ENCODE measurements at places on chromosomes 1 and 21.

GRCh38 chr1:245605480-245606156 lies 450.8 kb downstream of the KIF26B start:
- no peak for DNase-seq

GRCh38 chr1:235017719-235018118 lies 110.9 kb downstream of the TOMM20 start:
- DNase-seq: no peak

- DNase-seq: no peak
Measured at GRCh38 chr1:206048582-206048981, 4.4 kb upstream of the RHEX start.

DNA sequence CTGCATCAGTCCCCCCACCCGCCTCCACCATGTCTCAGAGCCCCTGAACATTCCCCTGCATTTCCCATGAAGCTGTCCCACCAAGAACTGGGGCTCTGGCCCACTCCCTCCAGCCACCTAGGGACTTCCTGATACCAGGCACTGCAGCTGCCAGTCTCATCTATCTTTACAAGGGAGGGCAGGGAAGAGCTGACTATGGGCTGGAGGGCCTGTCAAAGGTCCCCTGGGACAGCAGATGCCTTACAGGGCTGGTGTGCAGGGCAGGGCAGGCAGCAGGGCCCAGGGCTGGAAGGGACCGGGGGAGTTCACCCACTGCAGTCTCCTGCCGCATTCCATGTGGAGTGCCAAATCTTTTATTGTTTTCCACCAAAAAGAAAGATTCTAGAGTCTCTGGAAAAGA lies 17.6 kb downstream of the SHISA4 start:
- DNase-seq: no peak

- DNase-seq: peak; percentile 57
Measured at GRCh38 chr1:93433407-93433961, 14.4 kb upstream of the FNBP1L start.

GRCh38 chr1:168408884-168409283 lies 128.2 kb downstream of the TBX19 start:
- no peak for DNase-seq

DNA sequence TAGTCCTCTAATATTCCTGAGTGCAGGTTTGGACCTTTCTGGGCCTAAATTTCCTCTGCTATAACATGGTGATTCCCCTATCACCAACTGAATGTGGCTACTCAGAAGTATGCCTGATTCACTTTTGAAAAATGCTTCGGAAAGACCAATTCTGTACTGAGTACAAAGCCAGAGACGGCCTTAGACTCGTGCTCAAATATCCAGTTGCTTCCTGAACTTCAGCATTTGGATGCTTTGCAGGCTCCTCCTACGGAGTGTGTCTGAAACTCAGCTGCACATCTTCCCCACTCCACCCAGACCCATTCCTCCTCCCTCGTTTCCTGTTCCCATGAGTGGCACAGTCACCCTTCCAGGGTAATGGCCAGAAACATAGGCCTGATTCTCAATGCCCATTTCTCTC lies 98.4 kb upstream of the GADD45A start:
- DNase-seq: no peak

- DNase-seq: no peak
Measured at GRCh38 chr1:38576241-38576640, 283.3 kb downstream of the RRAGC start.

GRCh38 chr21:42523211-42523610 lies 9.6 kb downstream of the SLC37A1 start:
- DNase-seq: no peak

DNA sequence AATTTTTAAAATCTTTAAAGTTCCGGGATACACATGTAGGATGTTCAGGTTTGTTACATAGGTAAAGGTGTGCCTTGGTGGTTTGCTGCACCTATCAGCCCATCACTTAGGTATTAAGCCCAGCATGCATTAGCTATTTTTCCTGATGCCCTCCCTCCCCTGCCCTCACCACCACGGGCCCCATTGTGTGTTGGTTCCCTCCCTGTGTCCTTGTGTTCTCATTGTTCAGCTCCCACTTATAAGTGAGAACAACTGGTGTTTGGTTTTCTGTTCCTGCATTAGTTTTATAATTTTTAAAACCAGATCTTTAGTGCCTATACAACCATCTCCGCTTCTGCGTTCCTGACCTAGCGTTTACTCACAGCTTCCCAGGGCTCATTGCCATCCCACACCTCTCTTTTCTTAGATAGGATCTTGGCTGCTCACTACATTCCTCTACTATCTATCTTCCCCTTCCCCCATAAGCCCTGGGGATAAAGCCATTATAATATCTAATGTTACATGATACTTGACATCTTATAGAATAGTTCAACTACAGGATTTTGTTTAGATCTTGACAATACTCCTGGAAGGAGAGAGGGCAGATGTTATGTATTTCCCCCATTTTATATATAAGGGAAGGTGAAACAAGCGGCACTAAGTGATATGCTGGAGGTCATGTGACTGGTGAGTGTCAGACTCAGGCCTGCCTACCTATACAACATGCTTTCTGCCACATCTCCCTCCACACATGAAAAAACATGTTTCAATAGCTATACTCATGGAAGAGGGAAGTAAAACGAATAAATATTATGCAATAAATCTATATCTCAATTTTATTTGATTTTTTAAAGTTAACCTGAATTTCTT lies 52.3 kb upstream of the DNAJC6 start:
- DNase-seq: no peak

GRCh38 chr1:240577095-240577494 lies 34.9 kb downstream of the GREM2 start:
- no peak for DNase-seq

- DNase-seq: no peak
Measured at GRCh38 chr1:236990052-236990445, 14.2 kb downstream of the MT1HL1 start.

DNA sequence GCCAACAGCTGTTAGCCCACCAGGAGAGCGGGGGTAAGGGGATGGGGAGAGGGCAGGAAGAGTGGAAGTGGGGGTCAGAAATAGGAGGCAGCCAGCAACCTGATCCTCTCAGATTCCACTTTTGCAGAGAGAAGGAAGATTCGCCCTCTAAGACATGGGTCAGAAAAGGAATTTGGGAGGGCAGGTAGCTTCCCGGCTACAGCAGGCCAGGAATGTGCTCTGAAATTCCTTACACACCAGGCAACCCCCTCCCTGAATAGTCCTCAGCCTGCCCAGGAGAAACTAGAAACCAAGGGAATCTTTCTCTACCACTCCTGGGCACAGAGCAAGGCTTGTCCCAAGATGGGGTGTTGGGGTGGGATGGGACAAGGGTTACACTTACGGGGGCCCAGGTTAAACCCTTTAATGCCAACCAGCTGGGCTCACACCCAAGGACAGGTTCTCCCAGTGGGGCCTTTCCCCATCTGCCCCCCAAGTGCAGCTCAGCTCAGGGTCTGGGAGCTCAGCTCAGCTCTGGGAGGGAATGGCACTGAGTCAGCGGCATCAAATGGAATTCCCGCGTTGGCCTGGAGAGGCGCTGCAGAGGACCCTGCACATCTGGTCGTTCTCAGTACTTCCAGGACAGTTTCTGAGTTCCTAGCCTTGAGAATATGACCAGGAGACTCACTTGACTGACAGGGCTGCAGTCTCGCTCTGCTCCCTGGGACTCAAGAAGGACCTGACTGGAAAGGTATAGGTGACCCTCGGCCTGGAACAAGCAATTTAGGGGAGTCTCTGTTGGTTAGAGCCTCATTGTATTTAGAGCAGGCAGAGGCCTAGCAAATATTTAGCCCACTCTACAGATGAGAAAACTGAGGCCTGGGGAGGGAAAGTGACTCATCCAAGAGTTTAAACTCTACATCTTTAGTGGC lies 761 bp downstream of the TNNT2 start:
- DNase-seq: peak; percentile 70

- no peak for DNase-seq
Measured at GRCh38 chr1:177669161-177669560, 300.7 kb downstream of the SEC16B start.

- DNase-seq: peak; percentile 20
Measured at GRCh38 chr21:27362249-27362648, 395.4 kb upstream of the ADAMTS5 start.

DNA sequence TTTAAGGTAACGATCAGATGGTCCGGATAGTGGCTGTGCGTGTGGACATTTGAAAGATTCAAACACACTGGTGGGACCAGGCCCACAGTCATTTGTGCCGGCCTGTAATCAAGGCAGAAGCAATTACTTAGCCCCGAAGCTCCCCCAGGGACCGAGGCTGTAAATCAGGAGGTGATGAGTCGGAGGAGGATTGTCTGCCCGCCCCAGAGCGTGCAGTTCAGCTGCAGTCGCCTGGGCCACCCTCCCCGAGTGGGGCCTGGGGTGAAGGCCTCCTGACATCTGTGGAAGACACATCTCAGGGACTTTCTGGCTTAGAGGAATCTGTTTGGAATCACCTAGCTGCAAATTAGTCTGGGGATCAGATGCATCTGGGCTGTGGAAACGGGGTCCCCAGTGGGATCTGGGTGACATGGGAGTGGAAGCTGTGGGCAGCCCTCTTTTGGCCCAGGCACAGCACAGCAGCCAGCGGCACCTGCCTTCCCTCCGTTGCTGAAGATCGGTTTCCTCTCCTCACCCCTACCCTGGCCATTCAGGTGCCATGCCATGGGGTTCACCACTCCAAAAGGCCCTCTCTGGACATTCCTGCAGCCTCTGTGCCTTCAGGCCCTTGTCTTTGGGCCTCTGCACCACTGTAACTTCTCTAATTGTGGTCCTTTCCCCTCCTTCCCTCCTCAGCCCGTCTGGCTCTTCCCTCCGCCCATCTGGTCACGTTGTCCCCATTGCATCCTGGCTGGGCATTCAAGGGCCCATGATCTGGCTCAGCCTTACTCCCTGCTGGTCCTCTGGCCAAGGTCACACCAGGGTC lies 25.7 kb downstream of the LHX4 start:
- no peak for DNase-seq

GRCh38 chr1:183058851-183059502 lies 35.8 kb downstream of the LAMC1 start:
- DNase-seq: no peak

- no peak for DNase-seq
Measured at GRCh38 chr1:82160036-82160435, 359.3 kb downstream of the ADGRL2 start.

DNA sequence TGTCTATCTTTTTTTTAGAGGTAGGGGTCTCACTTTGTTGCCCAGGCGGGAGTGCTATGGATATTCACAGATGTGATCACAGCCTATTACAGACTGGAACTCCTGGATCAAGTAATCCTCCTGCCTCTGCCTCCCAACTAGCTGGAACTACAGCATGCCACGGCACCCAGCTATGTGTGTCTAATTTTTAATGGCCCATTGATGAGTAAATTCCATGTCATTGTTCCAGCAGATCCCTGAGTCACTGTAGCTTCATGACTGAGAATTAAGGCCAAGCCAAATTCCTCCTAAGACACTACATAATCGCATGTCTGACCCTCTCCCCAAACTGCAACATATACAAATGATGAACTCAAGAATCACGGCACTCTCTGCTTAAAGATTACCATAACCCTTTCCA lies 84.2 kb upstream of the RGS2 start:
- no peak for DNase-seq

DNA sequence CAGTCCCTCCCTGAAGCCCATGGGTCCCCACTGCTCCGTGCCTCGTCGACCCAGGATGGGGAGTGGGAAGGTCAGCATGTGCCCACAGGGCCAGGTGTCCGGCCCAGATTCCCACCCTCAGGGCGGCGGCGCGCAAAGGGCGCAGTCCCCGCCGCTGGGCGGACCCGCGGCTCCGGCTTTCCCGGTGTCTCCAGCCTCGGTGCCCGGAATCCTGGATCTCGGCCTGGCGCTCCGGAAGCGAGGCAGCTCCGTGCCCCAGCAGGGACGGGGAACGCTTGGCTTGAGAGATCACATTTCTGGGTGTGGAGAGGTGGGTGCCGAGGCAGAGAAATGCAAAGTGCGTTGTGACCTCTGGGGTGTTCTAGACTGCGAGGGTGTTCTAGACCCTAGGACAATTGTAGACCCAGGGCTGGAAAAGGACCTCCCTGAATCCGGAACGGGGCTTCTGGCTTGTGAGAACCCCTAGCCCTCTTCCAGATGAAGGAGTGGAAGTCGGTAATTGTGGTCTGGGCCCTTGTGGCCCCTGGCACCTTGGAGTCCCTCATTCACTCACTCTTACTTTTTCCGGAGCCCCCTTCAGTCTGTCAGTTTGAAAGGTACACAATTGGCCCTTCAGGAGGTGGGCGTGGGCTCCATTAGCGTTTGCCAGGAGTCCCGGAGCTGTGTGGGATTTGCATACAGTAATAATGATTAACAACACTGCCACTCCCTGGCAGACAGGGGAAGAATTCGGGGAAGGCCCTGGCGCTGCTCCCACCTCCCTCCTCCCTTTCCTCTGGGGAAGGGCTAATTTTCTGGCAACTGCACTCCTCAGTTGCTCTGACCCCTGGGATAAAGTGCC lies 1.6 kb upstream of the KCND3 start:
- peak; percentile 9 for DNase-seq

DNA sequence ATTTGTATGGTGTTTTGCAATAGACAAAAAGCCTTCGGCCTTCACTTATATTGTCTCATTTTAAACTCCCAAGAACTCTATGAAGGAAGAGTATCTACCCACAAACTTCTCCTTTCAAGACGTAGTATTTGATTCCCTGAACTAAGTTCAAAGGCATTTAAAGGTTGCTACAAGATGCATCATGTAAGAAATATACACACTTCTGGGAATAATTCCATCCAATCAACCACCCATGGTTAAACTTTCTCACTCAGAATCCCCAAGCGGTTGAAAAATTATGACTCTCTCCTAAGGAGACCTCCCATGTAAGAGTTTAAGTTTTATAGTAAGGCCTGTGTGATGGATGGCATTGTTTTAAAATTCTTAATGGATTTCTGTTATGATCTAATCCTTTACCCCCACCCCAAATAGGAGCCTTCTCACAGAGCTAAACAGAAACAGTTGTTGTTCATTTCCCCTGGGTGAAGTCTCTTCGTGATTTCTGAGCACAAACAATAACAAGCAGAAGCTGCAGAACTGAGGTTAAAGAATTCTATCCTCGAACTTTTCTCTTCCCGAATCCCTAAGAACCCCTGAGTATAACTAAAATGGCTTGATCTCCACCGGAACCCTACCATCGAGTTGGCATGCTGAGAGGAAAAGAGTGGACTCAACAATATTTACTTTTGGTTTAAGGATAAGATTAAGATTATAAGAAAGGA lies 185.0 kb downstream of the TGFBR3 start:
- no peak for DNase-seq

Data from RPMI8226 (cell line).